ENCODE measurements at places on chromosomes 1 and 21. TPM values are rescaled to one million over a fixed set of nuclear protein-coding genes. Genes with fewer than 3 reads are reported as not detected.

PANK4 gene
- total RNA-seq, result 47.9 TPM

PHLDA3 gene
- total RNA-seq, result 2.7 TPM

SIM2 gene
- not detected for total RNA-seq

GJA8 gene
- total RNA-seq, result not detected

PGLYRP4 gene
- not detected for total RNA-seq

TNFRSF18 gene
- 47.9 TPM for total RNA-seq

SNX7 gene
- total RNA-seq, result 2.1 TPM

KIF21B gene
- 87.7 TPM for total RNA-seq

MTMR11 gene
- total RNA-seq, result 0.35 TPM

WNT4 gene
- not detected for total RNA-seq

All from T-helper 17 cell (primary cell).